Activated naive CD4-positive, alpha-beta T cell treated with anti-CD3 and anti-CD28 coated beads, Interleukin-2, amount 50 U/mL, for 72 hours (primary cell): ENCODE measurements at places on chromosomes 12 and 14.

DNA sequence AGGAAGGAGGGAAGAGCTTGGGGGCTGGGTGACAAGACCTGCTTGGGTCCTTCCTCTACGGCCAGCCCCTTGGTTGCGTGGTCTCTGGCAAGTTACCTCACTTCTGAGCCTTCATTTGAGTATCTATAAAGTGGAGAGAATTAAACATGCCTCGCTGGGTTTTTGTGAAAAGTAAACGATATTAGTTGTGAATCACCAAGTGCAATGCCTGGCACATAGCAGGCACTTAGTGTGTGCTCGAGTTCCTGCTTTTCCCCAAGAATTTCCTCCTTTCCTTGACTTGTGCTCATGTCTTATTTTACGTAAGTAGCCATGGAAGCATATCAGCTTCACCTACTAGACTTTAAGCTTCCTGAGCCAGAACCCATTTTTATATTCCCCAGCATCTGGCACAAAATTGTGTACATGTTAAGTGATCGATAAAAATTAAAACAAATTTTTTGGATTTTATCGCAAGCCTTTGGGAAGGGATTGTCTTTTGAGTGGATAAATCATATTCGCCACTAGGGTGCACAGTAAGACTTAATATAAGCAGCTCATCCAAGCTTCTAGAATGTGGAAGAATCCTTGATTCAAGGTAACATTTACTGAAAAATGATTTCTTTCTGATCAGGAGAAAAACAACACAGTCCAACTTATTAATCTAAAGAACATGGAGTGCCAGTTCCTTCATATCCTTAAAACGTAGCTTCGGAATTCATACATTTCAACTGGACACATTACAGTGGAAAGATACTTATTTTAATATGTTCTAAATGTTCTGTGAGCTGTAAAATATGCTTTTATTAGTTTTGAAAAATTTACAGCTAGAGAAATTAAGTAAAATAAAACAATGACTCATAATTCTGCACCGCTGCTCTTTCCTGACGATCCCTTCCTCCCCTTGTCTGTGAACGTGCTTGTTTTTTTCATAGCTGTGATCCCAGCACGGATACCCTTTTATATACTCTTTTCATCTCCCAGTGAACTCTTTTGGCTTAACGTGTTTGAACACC is 62.0 kb downstream of the SLC25A47 start:
- DNase-seq: no peak

GRCh38 chr12:123905319-123905925 is 67.2 kb downstream of the CCDC92 start:
- DNase-seq: peak; percentile 72

- no peak for DNase-seq
These were observed 197.3 kb upstream of the PPFIA2 start for GRCh38 chr12:81956468-81956860.

GRCh38 chr14:72925815-72926291 is 411 bp upstream of the DCAF4 start:
- DNase-seq: no peak

GRCh38 chr14:22979748-22980392 is 2.5 kb downstream of the AJUBA start:
- no peak for DNase-seq

- DNase-seq: no peak
These were observed 19.0 kb upstream of the KRAS start for GRCh38 chr12:25269701-25270100.

DNA sequence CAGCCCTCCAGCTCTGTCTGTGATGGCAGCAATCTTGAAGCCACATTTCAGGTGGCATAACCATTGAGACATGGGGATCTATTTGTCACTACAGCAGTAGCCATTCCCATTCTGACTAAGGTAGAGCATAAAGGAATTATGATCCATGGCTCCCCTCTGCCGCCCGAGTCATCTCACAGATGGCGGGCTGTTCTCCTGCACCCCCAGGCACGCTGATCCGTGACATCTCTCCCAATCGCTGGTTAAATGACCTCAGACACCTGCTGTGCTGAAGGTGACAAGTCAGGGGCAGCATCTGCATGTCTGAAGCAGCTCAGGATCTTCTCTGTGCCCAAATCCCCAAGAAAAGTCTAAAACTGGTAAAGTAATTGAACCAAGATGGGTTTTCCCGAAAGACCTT is 124.3 kb downstream of the ZFP36L1 start:
- no peak for DNase-seq

DNA sequence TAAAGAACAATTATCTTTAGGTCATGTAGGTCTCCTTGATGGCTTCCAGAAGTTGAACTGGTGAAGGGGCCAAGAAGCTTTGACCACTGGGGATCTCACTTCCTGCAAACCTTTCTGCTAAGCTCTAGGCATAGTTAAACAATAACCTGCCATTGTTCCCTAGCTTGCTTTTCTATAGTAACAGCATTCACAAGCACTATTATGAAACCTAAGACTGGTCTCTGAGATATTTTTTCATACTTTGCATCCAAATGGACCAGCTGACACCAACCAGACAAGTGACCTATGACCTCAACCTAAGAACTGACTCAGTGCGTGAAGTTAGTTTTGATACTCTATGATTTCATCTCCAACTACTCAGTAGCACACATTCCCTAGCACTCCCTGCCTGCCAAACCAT is 129.1 kb downstream of the PTPRB start:
- no peak for DNase-seq

- DNase-seq: no peak
These were observed 11.9 kb upstream of the LRP1-AS start for GRCh38 chr12:57159311-57159710.

DNA sequence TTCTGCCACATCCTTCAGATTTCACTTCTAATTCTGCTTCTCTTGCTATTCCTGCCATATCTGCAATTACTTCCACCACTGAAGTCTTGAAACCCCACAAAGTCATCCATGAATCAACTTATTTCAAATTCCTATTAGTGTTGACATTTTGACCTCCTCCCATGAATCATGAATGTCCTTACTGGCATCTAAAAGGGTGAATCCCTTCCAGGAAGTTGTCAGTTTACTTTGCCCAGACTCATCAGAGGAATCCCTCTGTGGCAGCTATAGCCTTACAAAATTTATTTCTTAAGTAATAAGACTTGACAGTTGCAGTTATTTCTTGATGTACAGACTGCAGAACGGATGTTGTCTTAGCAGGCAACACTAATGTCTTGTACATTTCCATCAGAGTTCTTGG is 162.9 kb downstream of the PCNX1 start:
- no peak for DNase-seq

DNA sequence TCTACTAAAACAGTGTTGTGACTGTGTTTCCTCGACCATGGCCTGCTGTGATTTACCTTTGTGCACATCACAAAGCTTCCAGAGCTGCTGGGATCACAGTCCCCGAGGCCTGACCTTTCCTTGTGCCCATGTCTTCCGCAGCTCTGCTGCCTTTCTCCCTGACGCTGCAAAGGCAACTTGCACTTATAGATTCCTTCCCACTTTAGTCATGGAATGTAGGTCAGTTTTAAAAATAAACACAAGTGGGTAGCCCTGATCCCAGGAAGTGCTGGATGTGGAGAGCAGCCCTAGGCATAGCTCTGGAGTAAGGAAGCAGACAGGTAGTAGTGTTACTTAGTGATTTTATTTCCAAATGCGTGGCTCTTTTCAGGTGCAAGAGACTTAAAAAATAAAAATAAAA is 825.7 kb downstream of the AACS start:
- DNase-seq: no peak

GRCh38 chr14:93007225-93007997 is 84.5 kb downstream of the CHGA start:
- DNase-seq: no peak

DNA sequence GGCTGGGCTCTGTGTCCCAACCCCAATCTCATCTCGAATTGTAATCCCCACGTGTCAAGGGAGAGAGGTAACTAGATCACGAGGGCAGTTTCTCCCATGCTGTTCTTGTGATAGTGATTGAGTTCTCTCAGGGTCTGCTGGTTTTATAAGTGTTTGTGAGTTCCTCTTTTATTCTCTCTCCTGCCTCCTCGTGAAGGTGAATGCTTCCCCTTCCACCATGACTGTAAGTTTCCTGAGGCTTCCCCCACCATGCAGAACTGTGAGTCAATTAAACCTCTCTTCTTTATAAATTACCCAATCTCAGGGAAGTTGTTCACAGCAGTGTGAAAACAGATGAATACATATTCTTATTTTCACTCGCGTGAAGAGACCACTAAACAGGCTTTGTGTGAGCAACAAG is 148.2 kb downstream of the TMEM30B start:
- DNase-seq: no peak

- no peak for DNase-seq
These were observed 13.9 kb upstream of the PCED1B start for GRCh38 chr12:47065546-47065945.

- no peak for DNase-seq
These were observed 22.7 kb upstream of the ARID4A start for GRCh38 chr14:58275527-58276190.

GRCh38 chr12:52662093-52662917 is 10.3 kb upstream of the KRT2 start:
- DNase-seq: no peak

GRCh38 chr14:38839694-38840365 is 263.2 kb downstream of the SEC23A start:
- no peak for DNase-seq

DNA sequence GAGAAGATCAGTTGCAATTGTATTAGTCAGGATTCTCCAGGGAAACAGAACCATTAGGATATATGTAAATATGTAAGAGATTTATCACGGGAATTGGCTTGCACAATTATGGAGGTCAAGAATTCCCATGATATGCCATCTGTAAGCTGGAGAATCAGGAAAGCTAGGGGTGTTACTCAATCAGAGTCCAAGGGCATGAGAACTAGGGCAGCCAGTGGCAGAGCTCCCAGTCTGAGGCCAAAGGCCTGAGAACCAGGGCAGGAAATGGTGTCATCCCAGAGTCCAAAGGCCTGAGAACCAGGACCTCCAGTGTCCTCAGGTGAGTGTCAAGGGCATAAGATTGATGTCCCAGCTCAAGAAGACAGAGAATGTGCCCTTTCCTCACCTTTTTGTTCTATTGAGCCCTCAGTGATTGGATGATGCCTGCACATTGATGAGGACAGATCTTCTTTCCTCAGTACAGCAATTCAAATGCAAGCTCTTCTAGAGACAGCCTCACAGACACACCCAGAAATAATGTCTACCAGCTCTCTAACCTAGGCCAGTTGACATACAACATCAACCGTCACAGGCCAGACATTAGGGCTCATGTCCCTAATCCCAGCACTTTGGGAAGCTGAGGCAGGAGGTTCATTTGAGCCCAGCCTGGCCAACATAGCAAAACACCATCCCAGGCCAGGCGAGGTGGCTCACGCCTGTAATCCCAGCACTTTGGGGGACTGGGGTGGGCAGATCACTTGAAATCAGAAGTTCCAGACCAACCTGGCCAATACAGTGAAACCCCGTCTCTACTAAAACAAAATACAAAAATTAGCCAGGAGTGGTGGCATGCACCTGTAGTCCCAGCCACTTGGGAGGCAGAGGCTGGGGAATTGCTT is 34.9 kb upstream of the ZNF740 start:
- DNase-seq: no peak

- no peak for DNase-seq
These were observed 353.4 kb downstream of the ADAMTS20 start for GRCh38 chr12:43198608-43199007.

GRCh38 chr14:66152747-66153146 is 333.4 kb upstream of the CCDC196 start:
- DNase-seq: no peak

DNA sequence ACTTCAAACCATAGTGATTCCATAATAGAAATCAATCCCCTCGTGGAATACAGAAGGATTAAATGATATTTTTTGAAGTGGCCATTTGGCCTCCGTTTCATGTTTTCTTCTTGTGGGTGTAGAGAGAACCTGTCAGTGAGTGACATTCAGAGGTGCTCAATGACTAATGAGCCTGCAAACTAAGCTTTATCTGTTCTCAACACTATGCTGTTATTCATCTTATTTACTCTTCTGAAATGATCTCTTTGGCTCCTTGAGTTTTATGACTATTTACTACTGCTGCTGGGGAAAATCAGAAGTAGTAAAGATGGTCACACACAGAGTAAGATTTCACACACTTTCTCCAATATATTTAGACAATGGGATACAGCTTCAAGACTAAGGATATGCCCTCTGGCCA is 30.4 kb downstream of the ATP2B1 start:
- DNase-seq: no peak

- no peak for DNase-seq
These were observed 174.3 kb upstream of the CCND2 start for GRCh38 chr12:4099276-4099675.

- DNase-seq: no peak
These were observed 52.9 kb downstream of the SEL1L start for GRCh38 chr14:81480741-81481140.

DNA sequence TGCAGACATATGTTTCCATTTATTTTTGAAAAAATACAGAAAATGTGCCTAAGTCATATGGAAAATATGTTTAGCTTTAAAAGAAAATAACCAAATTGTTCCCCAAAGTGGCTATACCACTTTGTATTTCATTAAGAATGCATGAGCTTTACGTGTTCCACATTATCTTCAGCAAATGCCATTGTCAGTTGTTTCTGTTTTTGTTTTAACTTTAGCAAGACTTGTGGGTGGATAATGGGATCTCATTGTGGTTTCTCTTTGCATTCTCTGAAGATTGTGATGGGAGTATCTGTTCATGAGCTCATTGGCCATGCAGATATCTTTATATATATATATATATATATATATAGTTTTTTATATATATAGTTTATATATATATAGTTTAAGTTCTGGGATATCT is 181.5 kb downstream of the CCER1 start:
- no peak for DNase-seq

GRCh38 chr14:71400871-71401321 is 493.6 kb downstream of the PCNX1 start:
- no peak for DNase-seq

GRCh38 chr12:54146506-54147145 is 42.2 kb downstream of the SMUG1 start:
- DNase-seq: no peak

DNA sequence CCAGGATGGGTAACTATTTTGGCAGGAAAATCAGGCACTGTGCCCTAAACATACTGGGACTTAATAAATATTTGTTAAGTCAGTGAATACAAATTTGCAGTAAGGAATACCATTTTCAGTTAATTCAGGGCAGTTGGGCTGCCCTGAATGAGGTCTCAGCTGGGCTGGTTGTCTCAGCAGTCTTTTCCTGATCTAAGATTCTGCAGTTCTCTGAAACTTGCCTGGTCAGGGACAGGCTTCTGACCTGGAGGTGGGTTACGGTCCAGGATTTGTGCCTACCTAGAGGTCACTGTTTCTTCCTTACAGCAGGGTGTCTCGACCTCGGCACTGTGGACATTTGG is 160.6 kb downstream of the KTN1 start:
- DNase-seq: no peak

DNA sequence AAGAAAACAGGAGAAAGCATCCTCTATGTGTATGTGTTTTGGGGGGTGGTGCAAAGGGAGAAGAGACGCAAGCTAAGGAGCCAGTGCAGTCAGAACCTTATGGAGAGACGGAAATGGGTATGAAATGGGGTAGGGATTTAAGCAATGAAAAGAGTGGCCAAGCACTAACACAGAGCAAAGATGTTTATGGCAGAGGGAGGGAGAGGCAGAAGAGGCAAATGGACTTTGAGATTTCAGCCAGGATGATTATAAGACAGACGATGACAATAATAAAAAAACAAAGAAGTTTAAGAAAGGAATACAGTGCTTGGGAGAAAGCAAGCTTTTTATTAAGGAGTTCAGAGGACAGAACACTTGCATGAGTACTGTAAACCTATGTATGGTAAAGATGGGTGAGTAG is 44.6 kb downstream of the DCAF5 start:
- no peak for DNase-seq

GRCh38 chr12:45743247-45743646 is 13.7 kb downstream of the ARID2 start:
- no peak for DNase-seq
